ENCODE measurements at places on chromosomes 1 and 21. TPM values are rescaled to one million over a fixed set of nuclear protein-coding genes. Genes with fewer than 3 reads are reported as not detected.

GRCh38 chr1:24349891-24350290, 30.7 kb downstream of the GRHL3 start:
- no peaks in the 10 kb centered on the region for H3K27me3 ChIP-seq
- 0 out of 2 replicates have a peak, but pooled peaks cover 4% of the 10 kb centered on the region for H3K4me1 ChIP-seq
- no peak overlapping the region for H3K27ac ChIP-seq
- no peaks in the 10 kb centered on the region for H3K36me3 ChIP-seq
- no peak overlapping the region for H3K4me3 ChIP-seq

- peaks cover 4% of the 10 kb centered on the region for H3K4me1 ChIP-seq
- peak overlapping the region; percentile 87 for H3K27ac ChIP-seq
- H3K4me3 ChIP-seq, result no peak overlapping the region
- no peaks in the 10 kb centered on the region for H3K36me3 ChIP-seq
These were observed 147.5 kb downstream of the ROR1 start for GRCh38 chr1:63921359-63921758.

MPZ gene
- 2.9 TPM for polyA plus RNA-seq

- no peaks in the 10 kb centered on the region for H3K4me1 ChIP-seq
- H3K4me3 ChIP-seq, result no peak overlapping the region
- H3K36me3 ChIP-seq, result no peaks in the 10 kb centered on the region
- DNase-seq, result no peak
These were observed 142.7 kb upstream of the SYT6 start for GRCh38 chr1:114296413-114296812.

FCRL1 gene
- polyA plus RNA-seq, result not detected

GRCh38 chr1:11600836-11601235, 53.4 kb downstream of the FBXO2 start:
- DNase-seq, result no peak
- H3K4me3 ChIP-seq, result no peak overlapping the region
- peaks cover 5% of the 10 kb centered on the region for H3K4me1 ChIP-seq
- no peaks in the 10 kb centered on the region for H3K36me3 ChIP-seq

GRCh38 chr1:63414691-63415365, 47.4 kb downstream of the ALG6 start:
- no peak overlapping the region for H3K4me3 ChIP-seq
- no peak overlapping the region for H3K27ac ChIP-seq
- DNase-seq, result peak; percentile 27
- no peaks in the 10 kb centered on the region for H3K4me1 ChIP-seq
- no peaks in the 10 kb centered on the region for H3K27me3 ChIP-seq
